ENCODE measurements at places on chromosomes 1 and 21.

DNA sequence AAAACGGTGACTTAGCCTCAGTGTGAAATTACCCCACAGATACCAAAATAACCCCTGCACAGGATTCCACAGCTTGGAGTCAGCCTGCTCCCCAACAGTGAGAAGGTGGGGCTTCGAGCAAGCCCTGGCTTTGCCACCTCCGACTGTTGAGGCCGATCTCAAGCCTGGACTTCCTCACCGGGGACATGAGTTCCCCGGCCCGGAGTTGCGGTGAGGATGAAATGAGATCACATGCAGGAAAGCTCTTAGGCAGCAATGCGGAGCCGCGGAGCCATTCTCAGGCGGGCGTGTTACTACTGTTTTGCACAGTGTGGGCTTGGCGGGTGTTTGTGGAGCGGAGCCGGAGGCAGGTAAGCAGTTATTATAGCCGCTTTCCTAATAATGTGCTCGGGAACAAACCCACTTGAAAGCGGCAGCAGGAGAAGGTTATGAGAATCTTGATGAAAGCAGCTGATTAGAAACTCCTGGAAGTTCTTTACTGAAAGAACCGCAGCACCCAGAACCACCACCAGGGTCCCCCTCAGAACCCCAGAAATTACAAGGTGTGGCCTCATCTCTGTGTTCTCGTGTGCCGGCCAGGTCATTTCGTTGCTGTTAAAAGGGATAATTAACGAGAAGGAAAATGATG, 3.9 kb upstream of the CLSTN1 start:
- peak; percentile 64 for DNase-seq

- DNase-seq, result no peak
Observed at GRCh38 chr1:183126528-183126927, 59.5 kb upstream of the LAMC2 start.

DNA sequence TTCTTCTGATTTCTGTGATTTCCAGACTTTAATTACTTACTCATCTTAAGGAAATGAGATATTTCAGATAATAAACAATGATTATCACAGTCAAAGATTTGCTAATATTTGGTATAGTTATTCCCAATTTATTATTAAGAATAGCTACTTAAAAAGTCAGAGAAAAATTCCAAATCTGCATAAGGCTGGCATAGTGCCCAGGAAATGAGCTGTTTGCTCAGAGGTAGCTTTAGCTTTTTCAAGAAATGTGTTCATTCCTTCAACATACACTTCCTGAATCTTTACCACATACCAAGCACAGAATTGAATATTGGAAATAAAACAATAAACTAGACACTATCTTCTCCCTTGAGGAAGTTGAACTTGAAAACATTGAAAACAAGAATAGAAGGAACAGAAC, 44.3 kb upstream of the KCNK1 start:
- DNase-seq, result no peak

- DNase-seq, result no peak
Observed at GRCh38 chr1:3261969-3262579, 192.4 kb upstream of the ARHGEF16 start.

GRCh38 chr21:33339918-33340317, 15.1 kb downstream of the IFNAR1 start:
- no peak for DNase-seq

- DNase-seq, result no peak
Observed at GRCh38 chr1:53658489-53659230, 80.3 kb downstream of the GLIS1 start.

- no peak for DNase-seq
Observed at GRCh38 chr1:155279268-155279667, 2.0 kb downstream of the HCN3 start.

- DNase-seq, result no peak
Observed at GRCh38 chr1:179217943-179218507, 11.5 kb downstream of the ABL2 start.

DNA sequence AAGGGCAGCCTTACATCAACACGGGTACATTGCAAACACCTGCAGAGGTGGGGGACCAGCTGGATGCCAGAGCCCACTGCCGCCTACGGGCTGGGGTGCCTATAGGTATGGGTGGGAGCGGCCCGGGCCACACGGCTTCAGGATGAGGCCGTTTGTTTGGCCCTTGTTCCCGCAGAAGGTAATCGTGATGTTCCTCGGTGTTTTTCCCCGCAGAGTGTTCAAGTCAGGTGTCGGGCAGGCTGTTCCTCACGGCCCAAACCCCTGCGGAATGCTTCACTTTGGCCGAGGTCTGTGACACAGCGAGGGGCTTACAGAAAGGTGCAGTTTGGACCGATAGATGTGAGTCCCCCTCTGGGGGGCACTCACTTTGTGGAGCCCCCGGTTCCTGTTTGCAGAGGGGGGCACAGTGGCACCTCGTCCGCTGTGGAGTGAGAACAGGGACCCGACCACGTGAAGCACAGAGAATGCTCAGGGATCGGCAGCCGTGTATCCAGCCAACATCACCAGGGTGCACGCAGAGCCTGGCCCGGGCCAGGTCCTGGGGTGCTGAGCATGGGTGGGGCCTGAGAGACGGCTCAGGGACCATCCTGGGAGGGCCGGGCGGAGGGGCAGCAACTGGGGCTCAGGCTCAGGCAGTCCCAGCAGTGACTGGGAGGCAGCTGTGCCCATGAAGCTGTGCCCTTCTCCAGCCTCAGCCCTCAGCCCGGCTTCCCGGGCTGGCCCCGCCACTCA, 453 bp upstream of the TTLL10 start:
- no peak for DNase-seq

- DNase-seq, result no peak
Observed at GRCh38 chr21:32184065-32184464, 94.8 kb downstream of the MIS18A start.

- no peak for DNase-seq
Observed at GRCh38 chr1:56958526-56958925, 7.3 kb downstream of the C8B start.

- DNase-seq, result no peak
Observed at GRCh38 chr21:38830671-38831525, 25.2 kb downstream of the ETS2 start.

Measured in NCI-H2081 (cell line).